Activated B cell treated with CpG ODN at 0.5 μM for 24 hours (primary cell): ENCODE measurements at places on chromosomes 5 and 9.

GRCh38 chr9:129163753-129164152 is 14.3 kb downstream of the IER5L start:
- no peak for DNase-seq

DNA sequence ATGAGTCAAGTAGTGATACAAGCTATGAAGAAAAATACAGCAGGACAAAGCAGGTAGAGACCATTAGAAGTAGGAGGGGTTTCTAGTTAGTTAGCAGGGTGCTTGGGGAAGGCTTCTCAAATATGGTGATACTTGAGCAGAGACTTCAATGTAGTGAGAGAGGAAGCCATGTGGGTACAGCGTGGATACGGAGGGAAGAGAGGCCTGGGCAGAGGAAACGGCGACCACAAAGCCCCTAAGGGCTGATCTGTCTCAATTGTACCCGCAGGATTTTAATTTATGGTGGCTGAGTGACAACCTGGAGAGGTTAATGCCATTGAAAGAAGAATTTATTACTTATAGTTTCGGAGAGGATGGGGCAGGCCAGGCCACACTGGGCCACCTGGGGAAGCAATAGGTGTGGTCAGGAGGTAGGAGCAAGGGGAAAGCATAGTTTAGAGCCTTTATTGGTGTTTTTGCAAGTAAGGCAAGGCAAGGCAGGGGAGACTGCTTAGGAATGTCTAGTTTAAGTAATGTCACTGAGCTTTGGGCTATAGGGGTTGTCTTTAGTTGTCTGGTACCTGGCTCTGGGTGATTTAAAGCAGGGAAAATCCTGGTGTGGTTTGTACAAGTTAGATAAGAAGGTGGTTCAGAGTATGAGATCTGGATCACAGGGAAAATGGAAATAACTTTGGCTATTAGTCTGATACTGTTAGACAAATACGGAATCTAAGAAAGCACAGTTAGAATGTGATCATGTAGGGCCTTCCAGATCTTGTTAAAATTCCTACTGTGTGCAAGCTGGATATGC is 42.6 kb downstream of the GCNT4 start:
- DNase-seq, result no peak

- no peak for DNase-seq
Measured at GRCh38 chr5:10424124-10424731, 17.5 kb upstream of the ROPN1L start.

- no peak for DNase-seq
Measured at GRCh38 chr9:78304357-78304756, 7.4 kb downstream of the PSAT1 start.

- DNase-seq, result no peak
Measured at GRCh38 chr5:165161204-165161603, 1655.8 kb downstream of the MAT2B start.

DNA sequence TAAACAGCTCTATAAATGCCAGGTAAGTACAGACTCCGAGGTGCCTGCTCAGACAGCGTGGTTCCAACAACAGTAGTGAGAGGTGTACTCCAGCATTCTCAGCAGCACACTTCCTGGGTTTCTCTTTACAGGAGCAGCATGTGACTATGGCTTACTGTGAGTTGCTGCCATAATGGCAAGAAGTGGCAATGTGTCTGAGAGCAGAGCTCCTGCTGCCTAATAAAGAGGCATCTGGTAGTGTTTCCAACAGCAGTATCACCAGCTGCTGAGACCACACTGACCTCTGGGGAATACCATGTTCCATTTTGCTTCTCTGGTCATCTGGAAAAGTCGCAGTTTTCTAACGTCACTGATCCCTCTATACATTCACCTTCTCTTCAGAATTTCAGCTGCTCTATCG is 398.2 kb downstream of the SLCO4C1 start:
- no peak for DNase-seq

DNA sequence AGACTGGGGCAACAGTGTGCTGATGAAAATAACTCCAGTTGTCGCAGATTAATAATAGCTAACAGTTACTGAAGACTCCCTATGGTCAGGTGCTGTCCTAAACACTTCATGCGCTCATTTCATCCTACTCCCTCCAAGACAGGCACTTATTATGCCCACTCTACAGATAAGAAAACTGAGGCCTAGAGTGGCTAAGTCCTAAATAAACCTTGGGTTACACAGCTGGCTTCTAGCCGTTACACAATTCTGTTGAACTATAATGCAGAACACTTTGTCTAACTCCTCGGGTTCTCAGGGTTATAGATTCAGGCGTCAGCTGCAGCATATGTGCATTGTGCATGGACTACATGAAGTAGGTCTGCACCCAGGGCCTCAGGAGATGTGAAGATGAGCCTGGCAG is 103.9 kb downstream of the DAPK1 start:
- DNase-seq, result no peak

DNA sequence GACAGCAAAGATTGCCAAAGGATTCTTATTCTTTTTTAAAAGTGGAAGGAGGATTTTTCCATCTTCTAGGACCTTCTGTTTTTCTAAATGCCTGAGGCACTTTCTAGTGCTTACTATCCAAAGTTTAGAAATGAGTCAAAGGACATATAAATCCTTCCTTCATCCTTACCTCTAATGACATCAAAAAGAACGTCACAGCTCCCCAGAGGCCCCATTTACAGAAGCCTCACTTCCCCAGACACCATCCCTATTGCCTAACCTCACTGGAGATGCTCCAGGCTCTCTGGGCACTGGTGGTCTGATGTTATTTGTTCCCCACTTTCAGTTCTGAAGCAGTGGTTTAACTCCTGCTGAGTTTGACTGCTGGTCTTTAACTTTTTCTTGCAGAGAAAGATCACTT is 504.3 kb downstream of the AGTPBP1 start:
- DNase-seq, result no peak

DNA sequence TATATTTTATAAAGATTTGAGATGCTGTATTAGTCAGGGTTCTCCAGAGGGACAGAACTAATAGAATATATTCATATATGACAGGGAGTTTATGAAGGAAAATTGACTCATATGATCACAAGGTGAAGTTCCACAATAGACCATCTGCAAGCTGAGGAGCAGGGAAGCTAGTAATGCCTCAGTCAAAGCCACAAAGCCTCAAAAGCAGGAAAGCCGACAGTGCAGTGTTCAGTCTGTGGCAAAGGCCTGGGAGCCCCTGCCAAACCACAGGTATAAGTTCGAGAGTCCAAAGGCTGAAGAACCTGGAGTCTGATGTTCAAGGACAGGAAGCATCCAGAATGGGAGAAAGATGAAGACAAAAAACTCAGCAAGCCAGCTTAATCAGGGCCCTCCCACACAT is 382.2 kb downstream of the LRRC70 start:
- no peak for DNase-seq

DNA sequence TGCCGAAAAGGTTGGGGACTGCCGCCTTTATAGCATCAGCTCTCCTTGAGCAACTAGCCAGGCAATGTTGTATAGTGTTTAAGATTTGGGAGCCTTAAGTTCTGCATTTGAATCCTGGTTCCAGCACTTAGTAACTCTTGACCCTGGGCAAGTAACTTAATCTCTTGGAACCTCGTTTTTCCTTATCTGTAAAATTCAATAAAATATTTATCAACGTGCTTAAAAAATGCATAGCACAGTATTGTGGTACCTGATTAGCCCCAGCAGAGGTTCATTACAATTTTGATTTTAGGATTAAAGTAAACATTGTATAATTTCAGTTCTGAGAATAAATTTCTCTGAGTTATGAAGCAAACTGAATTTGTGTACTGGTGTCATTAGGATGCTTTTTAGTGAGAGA is 66.4 kb downstream of the ZSWIM6 start:
- DNase-seq, result no peak

GRCh38 chr9:4566806-4567205 is 76.5 kb downstream of the SLC1A1 start:
- no peak for DNase-seq

GRCh38 chr5:125411071-125411743 is 664.8 kb upstream of the ZNF608 start:
- no peak for DNase-seq

- no peak for DNase-seq
Measured at GRCh38 chr5:124045412-124045811, 533.4 kb downstream of the CSNK1G3 start.

DNA sequence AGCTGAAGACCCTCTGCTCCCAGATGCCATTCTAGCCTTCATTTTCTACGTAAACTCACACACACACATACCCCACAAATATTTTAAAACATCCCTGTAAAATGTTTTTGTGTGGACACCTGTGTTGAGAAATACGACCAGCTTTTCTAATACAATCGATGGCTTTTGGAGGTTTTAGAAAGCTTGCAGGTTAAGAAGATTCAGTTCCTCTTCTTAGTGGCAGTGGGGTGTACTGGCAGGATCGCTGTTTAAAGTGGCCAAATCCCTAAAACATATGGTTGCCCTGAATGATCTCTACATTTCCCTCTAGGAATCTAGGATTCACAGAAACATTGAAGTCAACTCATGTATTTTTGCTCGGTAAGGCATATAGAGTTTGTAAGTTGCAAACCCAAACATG is 236.3 kb downstream of the NSG2 start:
- no peak for DNase-seq

DNA sequence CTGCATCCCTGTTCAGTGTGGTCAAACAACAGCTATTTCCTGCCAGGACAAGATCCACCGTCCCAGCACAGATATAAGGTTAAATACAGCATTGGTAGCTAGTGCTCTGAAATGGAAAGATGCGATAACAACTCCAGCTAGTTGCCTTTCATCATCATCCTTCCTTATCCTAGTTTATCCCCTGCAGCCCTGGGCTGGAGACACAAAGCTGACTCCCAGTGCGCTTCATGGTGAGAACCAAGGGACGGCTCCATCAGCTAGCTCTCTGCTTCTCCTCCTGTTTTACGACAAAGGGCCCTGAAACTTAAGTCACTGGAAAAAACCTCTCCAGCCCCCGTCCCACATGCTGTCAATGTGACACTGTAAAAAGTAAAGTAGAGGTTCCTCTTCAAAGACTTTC is 37.9 kb downstream of the CDC14B start:
- no peak for DNase-seq

DNA sequence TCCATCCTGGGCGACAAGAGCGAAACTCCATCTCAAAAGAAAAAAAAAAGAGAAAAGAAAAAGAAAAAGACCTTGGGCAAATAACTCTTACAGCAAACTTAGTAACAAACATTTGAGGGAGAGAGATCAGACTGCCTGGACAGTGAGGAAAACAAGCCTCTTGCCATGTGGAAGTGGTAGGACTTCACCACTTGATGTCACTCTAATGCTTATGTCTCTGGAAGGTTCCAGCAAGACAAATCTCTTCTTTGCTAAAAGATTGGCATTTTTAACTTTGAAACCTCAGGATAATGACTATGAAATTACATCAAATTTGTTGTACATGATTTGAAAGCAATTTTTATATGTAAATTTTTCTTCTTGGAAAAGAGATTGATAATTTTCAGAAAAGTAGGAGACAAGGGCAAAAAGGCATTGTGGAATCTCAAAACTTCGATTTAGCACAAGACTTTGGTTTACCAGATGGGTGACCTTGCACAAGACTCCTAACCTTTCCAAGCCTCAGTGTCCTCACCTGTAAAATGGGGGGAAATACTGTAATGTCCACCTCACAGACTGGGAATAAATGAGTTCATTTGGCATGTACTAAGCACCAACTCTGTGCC is 5.4 kb downstream of the ACTL7B start:
- no peak for DNase-seq

DNA sequence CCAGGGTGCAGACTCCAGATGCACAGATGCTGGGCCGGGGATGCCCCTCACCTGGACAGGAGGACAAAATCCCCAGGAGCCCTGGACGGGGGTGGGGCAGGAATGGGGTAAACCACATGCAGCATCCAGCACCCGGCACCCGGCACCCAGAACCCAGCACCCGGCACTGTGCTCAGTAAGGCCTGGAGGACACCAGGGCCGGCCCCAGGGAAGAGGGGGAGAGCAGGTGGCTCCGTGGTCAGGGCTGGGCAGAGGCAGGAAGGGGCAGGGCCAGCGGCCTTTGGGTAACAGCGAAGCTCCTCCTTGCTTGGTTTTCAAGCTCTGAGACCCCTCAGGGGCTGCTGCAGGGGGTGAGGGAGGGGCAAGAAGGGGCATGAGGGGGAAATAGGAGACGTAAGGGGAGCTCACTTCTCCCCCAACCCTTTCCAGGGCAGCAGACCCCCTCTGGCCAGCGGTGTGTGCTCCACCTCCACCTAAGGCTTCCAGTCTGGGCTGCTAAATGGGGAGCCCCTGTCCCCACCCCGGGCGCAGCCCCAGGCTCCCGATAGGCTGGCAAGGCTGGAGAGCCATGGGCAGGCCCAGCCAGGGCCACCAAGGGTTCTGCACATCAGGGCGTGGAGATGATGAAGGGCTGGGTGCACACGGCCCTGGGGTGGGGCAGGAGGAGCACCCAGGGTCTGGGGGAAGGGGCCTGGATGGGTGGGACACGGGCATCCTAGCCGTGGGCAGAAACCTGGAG is 17.8 kb upstream of the SLC6A19 start:
- no peak for DNase-seq

GRCh38 chr5:20300110-20300509 is 312.1 kb upstream of the CDH18 start:
- DNase-seq, result no peak

GRCh38 chr9:13717322-13718054 is 438.0 kb upstream of the MPDZ start:
- DNase-seq, result no peak

- DNase-seq, result no peak
Measured at GRCh38 chr5:175728885-175729828, 71.3 kb downstream of the HRH2 start.
